Glomerular endothelial cell (primary cell): ENCODE measurements at places on chromosomes 4 and X.

GRCh38 chr4:25452081-25452480, 75.0 kb downstream of the ANAPC4 start:
- no peak for DNase-seq

DNA sequence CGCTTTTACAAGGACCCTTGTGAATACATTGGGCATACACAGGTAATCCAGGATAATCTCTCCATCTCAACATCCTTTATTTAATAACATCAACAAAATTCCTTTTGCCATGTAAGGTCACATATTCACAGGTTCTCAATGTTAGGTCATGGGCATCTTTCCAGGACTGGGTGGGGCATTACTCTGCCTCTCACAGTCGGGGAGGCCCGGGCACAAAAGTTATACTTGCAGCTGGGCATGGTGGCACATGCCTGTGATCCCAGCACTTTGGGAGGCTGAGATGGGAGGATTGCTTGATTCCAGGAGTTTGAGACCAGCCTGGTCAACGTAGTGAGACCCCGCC, 93.7 kb upstream of the AP1S2 start:
- no peak for DNase-seq

DNA sequence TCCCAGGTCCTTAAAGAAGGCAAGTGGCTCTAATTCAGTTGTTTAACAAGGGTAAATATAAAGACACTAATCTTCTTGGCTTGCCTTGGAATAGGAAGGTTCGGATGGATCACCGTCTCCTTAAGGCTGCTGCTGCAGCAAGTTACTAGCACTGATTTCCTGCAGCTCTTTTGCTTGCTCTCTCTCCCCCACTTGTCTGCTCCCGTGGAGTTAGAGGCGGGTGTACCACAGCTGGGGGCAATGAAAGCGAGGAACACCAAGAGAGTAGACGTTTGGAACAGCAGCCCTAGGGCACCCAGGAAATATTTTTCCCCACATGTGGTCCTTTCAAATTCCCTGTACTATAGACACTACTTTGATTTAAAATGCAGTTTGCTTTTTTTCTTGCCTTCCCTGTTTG, 202.2 kb downstream of the SH2D1A start:
- no peak for DNase-seq

DNA sequence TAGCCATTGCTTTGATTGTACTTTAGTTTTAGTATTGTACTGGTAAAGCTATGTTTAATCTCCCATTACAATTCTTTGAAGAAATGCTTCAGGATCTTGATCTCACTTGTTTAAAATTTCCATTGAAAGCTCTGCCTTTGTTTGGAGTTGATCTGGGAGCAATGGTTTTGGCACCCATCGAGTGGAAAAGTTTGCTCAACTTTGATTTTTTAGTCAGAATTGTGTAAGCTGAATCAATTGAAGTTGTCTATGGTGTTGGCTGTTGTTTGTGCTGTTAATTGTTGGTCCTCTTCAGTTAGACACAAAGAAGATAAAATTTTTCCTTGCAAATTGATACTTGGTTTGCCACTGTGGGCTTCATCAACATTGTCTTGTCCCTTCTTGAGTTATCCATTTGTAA, 99.8 kb upstream of the ADAD1 start:
- no peak for DNase-seq

- DNase-seq: no peak
Observed at GRCh38 chrX:106037835-106038473, 573 bp downstream of the SERPINA7 start.

DNA sequence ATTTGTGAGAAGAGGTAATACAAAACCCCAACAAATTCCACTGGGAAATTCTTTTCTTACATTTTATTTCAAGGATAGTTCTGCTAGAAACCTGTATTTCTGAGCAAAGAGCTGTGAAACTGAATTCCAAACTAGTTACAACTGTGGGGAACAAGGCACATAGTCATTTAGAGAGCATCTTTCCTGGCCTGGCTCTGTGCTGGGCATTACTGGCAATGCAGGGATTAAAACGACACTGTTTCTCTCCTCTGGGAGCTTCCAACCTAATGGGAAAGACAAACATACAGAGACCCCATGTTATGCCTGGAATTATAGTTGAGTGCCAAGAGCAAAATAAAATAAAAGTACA, 36.5 kb downstream of the SUPT20HL1 start:
- no peak for DNase-seq

GRCh38 chrX:53126377-53126776, 32.4 kb downstream of the KANTR start:
- DNase-seq: no peak

DNA sequence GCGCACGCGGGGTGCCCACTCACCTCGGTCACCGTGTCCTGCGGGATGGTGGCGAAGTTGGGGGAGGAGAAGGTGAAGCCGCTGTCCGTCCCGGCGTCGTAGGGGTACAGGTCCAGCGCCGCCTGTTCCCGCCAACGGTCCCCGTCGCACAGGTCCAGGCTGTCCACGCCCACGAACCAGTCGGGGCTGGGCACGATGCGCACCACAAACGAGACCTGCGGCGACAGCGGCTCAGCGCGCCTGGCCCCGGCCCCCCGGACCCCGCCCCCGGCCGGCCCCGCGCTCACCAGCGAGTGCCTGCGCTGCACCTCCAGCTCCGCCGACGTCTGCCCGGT, 1.4 kb downstream of the SPON2 start:
- DNase-seq: no peak

DNA sequence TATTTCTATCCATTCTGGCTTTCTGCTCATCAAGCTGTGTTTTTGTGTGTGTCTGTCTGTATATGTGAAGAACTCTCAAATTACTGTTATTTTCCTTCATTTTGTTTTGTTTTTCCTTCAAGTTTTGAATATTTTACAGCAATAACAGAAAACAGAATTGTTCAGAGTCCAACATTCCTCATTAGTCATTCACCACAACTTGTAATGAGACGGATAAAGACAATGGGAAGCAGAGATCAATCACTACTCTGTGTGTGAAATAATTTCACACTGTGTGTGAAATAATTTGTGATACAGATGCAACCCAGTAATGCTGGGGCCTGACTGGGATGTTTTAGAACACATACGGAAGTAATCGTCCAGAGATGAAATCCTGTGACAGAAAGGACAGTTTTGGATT, 55.2 kb downstream of the HPGD start:
- no peak for DNase-seq

GRCh38 chrX:18945483-18945882, 38.4 kb downstream of the PHKA2 start:
- DNase-seq: no peak

DNA sequence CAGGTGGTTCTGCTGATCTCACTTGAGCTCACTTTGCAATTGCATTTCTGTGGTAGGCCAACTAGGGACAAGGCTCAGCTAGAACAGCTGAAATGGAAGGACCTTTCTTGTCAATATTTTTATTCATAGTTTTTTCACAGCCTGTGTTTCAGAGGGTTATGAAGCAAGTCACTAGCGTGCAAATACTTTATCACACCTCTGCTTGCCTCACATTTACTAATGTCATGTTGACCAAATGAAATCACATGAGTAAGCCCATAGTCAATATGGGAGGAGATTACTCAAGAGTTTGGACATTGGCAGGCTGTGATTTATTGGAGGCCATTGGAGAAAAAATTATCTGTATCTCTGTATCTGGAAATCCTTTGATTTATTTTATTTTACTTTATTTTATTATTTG, 628.3 kb upstream of the EPHA5 start:
- DNase-seq: no peak
